HuH-7 (cell line): ENCODE measurements at places on chromosomes 13 and 19.

- DNase-seq = no peak
Observed at GRCh38 chr13:86892330-86892729, 778.8 kb upstream of the SLITRK5 start.

DNA sequence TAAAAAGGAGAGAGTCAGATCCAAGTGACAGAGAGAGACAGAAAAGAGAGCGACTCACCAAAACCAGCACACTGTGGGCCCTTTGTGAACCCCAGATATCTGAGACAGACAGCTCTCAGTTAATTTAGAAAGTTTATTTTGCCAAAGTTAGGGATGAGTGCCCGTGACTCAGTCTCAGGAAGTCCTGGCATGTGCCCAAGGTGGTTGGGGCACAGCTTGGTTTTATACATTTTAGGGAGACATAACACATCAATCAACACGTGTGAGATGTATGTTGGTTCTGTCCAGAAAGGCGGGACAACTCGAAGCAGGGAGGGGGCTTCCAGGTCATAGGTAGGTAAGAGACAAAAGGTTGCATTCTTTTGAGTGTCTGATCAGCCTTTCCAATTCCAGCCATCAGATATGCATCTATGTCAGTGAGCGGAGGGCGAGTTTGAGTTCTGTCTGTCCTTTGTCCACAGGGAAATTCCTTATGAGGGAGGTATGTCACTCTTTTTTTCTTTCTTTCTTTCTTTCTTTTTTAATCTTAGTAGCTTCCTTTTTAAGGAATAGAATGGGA is 37.2 kb upstream of the ATP11A start:
- DNase-seq = no peak

GRCh38 chr13:21147827-21148226 is 28.5 kb downstream of the SKA3 start:
- no peak for DNase-seq

DNA sequence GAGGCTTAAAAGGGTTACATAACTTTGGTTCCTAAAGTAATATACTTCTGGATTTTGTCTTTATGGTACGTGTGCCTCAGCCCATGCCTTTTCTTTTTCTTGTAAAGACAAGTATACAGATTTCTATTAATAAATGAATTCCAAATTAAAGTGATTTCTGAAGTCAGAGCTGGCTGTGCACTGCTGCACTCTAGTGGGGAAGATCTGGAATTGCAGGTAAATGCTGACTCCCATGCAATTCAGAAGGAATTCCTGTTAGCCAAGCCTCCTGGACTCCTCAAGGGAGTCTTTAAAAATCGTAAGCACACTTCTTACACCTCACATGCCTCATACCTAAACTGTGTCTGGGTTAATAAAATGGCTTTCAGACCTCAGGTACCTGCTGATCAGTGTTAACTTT is 118.4 kb upstream of the SLC7A1 start:
- no peak for DNase-seq

- DNase-seq = no peak
Observed at GRCh38 chr13:24747248-24748060, 16.5 kb upstream of the RNF17 start.

GRCh38 chr13:113792236-113792770 is 33.3 kb downstream of the TMEM255B start:
- DNase-seq = no peak
